ENCODE measurements at places on chromosomes 2 and 18.

- DNase-seq, result no peak
These were observed 25.0 kb downstream of the FAM171B start for GRCh38 chr2:186718903-186719302.

DNA sequence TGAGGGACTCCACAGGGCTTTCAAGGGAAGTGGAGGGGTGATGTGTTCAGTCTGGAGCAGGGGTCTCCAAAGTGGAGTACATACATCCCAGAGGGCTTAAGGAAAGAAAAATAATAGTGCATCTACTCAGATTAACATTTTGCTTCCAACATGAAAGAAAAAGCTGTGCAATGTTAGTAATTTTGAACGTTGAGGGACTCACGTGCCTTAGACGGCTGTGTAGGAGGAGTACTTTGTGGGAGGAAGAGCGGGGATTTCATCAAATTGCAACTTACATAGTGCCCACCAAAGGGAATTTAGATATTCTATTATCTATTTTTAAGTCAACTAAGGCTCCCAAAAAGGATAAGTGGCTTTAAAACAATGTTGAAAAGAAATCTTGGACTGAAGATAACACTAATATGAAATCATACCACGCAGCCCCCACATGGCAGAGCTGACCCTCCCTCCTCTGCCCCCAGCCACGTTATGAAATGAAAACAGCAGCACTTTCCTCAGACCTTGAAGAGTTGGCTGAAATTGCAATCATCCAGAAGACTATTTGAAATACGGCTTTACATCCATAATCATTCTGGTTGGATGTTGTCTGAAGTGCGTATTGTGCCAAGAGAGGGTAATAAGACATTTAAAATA lies 42.9 kb downstream of the MEX3C start:
- DNase-seq, result no peak

DNA sequence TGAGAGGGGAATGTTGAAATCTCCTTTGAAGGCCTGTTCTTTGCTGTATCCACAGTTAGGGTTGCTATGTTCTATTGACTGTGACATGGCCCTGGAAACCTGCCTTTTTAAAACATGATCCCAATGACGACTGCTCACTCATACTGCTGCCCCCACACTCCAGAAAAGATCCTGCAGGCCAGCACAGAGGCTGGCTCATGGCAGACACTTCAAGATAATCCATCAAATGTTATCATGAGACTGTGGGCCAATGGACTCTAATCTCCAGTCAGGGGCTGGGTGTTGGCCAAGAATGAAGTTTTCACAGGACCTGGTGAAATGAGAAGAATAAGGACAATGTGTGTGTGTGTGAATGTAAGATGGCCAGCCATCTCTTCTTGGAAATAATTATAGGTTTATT lies 59.0 kb upstream of the THOC1 start:
- no peak for DNase-seq

DNA sequence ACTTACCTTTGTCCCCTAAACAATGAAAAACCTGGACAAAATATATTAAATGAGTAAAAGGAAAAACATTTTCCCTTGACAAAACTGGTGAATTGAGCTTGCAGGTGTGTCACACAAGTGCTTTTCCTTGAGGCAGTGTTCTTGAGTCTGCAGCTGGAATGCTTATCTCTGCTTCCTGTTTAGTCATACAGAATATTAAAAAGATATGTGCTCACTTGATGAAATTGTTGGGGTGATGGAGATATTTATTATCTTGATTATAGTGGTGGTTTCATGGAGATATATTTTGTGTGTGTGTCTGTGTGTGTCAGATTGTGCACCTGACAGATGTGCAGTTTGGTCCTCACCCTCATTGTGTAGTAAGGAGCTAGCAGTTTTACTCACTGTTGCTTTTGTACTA lies 3.3 kb downstream of the TAF1B start:
- no peak for DNase-seq

DNA sequence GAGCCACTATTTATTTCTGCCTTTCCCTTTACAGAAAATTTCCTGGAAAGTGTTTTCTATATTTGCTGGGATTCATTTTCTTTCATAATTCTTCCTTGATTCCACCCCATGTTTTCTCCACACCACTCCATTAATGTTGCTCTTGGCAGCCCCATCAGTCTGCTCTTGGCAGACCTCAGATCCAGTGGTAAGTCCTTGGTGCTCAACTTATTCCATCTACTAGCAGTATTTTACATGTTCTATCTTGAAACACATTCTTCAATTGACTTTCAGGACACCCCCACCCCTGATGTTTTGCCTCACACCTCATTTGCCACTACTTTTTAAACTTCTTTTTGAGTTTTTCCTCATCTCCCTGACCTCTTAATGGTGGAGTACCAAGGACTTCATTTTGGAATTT lies 65.0 kb downstream of the HNMT start:
- no peak for DNase-seq

DNA sequence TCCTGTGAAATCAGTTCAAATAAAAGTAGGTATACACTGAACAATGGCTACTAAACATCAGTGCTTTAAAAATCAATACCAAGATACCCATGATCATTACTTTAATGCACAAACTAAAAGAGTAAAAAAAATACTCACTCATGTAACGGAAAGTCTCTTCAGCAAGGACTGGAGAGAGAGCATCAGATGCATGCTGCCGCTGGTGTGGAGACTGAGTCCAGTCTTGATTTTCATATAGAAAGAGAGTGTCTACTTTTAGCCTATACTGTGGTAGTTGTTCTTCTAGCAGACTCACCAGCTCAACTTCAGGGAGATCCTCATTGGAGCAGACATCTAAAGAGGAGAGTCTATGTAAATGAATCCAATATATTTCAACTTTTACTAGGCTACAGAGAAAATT lies 44.0 kb downstream of the TRAK2 start:
- DNase-seq, result no peak

GRCh38 chr2:8582191-8582590 lies 99.7 kb upstream of the ID2 start:
- no peak for DNase-seq

GRCh38 chr2:16553226-16553625 lies 112.4 kb downstream of the CYRIA start:
- no peak for DNase-seq

DNA sequence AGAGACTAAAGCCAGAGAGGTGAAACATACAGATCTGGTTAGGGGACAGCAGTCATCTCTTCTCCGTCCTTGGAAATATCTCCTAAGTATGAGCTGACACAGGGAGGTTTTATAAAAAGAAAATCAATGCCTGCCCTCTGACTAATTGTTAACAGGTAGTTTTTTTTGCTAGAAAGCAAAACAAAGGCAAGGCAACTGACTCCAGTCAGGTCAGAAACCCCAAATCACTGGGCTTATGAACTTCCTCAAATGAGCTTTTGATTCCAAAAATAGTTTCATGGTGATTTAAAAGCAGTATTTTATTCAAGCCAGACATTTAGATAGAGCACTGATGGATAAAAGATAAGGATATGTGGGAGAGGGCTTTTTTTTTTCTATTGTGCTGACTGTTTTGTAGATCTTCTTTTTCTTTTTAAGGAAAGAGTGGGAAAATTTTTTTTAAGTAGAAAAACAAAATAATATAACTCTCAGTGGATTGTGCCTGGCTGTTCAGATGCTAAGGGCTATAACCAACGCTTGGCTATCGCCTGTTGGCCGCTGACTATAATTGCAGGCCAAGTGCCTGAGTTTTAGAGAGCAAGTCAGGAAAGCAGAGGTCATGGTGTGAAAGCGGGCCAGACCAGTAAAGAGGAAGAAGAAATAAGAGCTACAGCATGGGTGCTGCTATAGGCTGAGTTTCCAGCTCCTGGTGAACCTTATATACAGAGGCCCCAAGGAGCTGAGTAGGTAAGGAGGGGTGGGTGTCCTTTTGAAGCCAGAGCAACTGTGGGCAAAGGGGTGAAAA lies 44.9 kb downstream of the MRPL35 start:
- no peak for DNase-seq

DNA sequence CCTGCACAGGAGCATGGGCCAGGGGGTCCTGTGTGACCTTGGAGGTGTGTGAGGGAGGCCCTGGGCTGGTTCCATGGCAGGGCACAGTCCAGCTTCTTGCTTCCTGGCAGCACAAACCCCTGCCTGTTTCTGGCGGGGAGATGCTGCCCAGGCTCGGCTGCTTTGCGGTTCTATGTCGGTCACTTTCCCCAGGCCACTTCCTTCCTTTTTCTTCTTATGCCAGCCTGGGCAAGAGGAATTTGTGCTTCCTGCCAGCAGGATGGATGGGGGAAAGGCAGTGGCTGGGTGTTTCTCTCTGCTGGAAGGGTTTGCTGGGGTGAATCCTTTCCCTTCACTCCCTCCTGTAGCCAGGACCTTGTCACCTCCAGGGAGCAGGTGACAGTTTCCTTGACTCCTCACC lies 24.3 kb downstream of the ASAP2 start:
- DNase-seq, result no peak

DNA sequence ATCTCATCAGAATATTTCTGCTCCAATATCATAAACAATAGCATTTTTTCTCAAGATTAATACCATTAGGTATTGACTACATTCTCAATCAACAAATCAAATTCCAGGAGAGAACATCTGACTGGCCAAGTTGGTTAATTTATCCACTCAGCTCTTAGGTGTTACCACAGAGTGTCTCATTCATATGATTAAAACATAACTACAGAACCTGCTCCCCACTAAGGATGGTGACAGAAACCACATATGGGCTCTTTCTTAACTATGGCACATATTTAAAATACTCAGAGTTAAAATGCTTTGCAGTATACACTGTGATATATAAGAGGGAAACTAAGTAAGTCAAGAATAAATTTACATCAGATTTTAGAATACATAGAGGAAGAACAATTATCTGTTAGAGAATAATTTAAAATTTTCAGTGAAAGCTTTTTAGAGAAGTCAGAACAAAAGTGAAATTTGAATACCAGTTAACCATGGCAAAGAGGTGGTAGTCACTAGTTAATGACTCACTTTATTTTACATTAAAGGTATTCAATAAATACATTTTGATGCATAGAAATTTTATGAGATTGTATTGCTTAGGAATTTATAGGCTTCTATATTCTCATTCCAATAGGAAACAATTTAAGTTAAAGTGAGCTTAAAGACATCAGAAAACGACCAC lies 1120.8 kb upstream of the TMEFF2 start:
- DNase-seq, result no peak

DNA sequence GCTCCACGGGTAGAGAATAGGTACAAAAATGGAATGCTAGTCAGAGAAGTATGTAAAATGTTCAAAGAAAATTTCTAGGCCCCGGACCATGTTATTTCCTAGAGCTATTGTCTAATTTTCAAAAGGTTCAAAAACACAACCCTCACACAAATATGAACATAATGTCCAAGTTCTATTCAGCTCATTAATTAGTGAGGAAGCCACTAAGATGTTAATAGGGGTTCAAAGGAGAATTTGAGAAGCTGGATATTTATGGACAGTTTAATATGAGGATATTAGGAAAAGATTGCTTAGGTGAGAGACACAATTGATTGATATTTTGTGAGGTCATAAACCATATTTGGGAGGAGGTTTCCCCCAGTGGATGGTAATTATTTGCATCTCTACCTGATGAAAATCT lies 710.6 kb upstream of the ID2 start:
- no peak for DNase-seq

Data from T-helper 17 cell (primary cell).